ENCODE measurements at places on chromosomes 11 and 22.

GRCh38 chr11:114209904-114210303 lies 86.3 kb upstream of the NNMT start:
- no peak for DNase-seq

DNA sequence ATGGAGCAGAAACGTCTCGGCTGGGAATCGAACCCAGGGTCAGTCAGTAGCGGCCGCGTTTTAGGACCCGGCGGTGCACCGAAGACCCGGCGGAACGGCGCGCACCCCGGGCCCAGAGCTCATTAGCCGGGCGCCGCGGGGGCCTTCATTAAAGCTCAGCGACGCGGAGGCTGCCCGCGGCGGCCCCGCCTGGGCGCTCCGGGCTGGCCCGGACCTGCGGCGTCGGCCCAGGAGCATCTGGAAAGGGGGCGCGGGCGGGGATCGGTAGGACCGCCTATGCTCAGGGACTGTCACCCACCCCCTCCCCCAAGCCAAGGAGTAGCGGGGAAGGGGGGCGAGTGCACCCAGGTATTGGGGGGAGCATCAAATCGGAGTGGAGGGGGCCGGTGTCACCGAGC lies 52.2 kb downstream of the CYTH4 start:
- no peak for DNase-seq

DNA sequence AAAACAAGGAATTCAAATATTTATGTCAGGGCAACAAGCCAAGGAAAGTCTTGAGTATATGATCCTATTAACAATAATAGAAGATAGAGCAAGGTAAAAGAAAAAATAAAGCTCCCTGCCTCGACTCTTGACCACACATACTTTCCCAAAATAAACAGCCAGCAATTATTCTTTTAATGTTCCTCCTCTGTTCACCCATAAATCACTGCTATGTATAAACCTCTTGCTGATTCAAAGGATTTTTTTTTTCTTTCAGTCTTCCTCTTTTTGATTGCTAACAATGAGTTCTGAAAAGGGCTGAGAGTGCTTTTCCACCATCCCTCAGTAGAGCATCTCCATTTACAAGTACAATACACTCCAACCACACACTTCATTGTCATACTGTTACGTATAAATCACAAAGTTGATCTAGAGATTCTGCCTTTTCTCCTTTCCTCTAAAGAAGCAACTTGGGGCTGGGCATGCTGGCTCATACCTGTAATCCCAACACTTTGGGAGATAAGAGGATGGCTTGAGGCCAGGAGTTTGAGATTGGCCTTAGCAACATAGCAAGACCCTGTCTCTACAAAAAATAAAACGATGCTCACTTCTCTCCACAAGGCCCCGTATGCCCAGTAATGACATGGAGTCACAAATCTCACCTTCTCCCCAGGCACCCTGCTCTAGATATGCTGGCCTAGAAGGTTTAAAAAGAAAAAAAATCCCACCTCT lies 24.0 kb downstream of the RAB30 start:
- no peak for DNase-seq

- no peak for DNase-seq
These were observed 82.5 kb downstream of the ARL14EP start for GRCh38 chr11:30405385-30405784.

- DNase-seq: no peak
These were observed 3.2 kb upstream of the PIWIL4 start for GRCh38 chr11:94563848-94564467.

- DNase-seq: no peak
These were observed 267.2 kb downstream of the BUD13 start for GRCh38 chr11:116505298-116506262.

GRCh38 chr22:39434243-39434653 lies 22.6 kb upstream of the MGAT3 start:
- DNase-seq: no peak

GRCh38 chr11:80816454-80816847 lies 1375.6 kb upstream of the TENM4 start:
- no peak for DNase-seq

DNA sequence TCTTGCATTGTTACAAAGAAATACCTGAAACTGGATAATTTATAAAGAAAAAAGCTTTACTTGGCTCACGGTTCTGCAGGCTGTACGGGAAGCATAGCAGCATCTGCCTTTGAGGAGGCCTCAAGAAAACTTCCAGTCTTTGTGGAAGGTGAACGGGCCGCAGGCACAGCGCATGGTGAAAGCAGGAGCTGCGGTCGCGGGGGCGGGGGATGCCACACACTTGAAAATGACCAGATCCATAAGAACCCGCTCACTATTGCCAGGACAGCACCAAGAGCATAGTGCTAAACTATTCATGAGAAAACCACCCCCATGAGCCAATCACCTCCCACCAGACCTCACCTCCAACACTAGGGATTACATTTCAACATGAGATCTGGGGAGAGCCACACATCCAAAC lies 45.6 kb upstream of the SEPTIN5 start:
- no peak for DNase-seq

DNA sequence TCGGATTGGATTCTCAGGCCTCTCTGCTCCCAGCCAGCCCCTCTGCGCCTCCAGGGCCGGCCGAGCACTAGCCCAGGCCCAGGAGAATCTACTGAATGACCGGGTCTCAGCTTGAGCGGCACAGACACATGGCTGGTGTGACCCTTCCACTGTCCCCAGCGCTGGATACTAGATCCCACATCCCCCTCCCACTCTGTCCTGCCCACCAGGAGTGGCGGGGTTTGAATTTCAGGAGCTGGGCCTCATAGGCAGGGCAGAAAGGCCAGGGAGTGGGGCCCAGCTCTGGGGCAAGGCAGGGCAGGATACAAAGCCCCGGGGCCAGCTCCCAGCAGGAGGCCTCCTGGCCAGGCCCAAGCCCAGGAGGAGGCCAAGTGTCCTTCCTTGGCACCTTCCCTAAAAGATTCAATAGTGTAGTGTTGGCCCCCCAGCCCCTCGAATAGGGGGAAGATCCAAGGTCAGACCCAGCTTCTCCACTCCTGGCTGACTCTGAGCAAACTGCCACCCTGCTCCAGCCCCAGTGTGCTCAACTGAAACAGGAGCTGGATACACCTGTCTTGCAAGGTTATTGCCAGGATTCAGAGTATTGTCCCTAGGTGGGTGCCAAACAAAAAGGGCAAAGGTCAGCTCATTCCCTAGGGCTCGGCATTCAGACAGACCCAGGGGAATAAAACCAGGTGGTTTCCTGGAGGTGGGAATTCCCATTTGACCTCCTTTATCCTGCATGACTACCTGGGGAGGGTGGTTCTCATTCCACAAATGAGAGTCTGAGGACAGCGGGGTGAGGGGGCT lies 22.5 kb upstream of the TCF20 start:
- no peak for DNase-seq

GRCh38 chr11:35017528-35018342 lies 101.3 kb downstream of the PDHX start:
- no peak for DNase-seq

GRCh38 chr22:31281733-31282132 lies 10.6 kb downstream of the PIK3IP1 start:
- DNase-seq: no peak

DNA sequence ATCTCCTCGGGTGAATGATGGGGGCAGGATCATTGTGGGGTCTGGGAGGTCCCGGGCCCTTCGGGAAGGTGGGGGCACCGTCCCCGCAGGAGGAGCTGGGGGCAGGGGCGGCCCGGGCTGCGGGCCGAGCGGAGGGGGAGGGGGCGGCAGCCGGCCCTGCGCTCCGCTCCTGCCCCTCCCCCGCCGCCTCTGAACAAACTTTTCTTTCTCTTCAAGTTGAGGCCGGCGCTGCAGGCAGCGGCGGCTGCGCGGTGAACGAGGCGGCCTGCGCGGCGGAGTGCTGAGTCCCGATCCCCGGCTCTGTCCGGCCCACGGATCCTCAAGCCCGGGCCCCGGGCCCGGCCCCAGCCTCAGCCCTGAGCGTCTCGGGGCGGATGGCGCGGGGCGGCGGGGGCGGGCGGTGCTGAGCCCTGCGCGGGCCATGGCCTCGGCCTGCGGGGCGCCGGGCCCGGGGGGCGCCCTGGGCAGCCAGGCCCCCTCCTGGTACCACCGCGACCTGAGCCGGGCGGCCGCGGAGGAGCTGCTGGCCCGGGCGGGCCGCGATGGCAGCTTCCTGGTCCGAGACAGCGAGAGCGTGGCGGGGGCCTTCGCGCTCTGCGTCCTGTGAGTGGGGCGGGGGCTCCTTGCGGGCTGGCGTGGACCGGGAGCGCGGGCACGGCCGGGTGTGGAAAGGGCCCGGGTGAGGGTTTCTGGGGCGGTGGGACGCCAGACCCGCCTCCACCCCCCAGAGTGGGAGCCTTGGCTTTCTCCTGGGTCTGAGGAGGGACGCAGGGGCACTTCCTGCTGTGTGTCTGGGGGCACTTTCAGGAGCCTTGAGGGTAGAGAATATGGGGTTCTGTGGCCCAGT lies at the start of gene INPPL1:
Gene INPPL1, plus strand, starts transcription at position 204 of the 847 bp plus-strand sequence. Its CDS starts 218 bp downstream, at position 422.
- no peak for DNase-seq

- DNase-seq: no peak
These were observed 118.5 kb downstream of the APOL5 start for GRCh38 chr22:35835998-35836691.

- DNase-seq: peak; percentile 54
These were observed 92.7 kb downstream of the SGSM3 start for GRCh38 chr22:40463017-40463631.

DNA sequence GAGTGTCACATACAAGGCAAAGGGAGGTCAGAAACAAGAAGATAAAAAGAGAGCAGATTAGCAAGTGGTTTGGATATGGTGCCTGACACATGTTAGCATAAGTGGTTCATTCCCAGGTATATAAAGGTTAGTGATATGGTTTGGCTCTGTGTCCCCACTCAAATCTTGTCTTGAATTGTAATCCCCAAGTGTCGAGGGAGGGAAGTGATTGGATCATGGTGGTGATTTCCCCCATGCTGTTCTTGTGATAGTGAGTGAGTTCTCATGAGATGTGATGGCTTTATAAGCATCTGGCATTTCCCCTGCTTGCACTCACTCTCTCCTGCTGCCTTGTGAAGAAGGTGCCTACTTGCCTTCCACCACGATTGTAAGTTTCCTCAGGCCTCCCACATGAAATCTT lies 12.1 kb upstream of the DKK3 start:
- no peak for DNase-seq

- DNase-seq: no peak
These were observed 22.2 kb downstream of the OR56B4 start for GRCh38 chr11:6129635-6130034.

DNA sequence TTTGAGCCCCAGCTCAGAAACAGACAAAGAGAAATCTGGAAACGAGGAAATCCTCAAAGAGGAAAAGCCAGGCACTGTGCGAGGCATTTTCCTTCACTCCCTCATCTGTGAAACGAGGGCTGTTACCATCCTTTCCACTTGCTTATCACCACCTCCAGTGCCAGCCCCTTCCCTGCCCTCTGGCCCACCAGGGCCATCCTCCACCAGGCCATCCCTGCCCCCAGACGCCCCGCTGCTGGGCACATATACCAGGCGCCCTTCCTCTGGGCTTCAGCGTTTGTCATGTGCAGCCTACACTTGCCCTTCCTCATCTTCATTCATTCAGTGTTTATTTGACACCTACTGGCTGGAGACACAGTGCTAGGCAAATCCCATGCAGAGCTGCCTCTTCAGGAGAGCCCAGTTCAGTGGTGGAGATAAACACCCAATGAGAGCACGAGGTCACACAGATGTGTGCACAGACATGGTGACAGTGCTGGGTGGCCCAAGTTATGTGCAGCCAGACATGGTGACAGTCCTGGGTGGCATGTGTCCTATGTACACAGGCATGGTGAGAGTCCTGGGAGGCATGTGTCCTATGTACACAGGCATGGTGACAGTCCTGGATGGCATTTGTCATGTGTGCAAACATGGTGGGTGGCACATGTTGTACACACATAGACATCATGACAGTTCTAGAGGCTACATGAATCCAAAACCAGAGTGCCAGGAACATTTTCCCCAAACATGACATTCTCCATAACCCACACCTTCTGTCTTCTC lies 9.7 kb downstream of the SPTBN2 start:
- no peak for DNase-seq

- no peak for DNase-seq
These were observed 1.6 kb upstream of the KMT2A start for GRCh38 chr11:118434553-118435289.

DNA sequence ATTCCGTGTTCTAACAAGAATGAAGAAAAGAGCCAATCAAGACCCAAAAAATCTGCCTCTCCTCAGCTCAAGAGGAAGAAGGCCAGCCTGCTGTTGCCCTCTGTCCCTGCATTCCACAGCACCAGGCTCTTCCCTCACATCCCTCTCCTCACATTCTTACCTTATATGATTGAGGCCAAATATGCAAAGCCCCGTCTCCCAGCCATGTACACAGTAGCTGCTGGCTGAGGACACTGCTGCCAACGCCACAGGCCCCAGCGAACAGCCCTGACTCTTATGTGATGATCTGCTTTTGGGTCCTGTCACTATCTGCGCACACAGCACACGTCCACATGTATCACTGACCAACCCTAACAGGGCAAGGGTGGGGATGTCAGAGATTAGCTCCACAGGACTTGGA lies 60.2 kb downstream of the MICAL3 start:
- no peak for DNase-seq

DNA sequence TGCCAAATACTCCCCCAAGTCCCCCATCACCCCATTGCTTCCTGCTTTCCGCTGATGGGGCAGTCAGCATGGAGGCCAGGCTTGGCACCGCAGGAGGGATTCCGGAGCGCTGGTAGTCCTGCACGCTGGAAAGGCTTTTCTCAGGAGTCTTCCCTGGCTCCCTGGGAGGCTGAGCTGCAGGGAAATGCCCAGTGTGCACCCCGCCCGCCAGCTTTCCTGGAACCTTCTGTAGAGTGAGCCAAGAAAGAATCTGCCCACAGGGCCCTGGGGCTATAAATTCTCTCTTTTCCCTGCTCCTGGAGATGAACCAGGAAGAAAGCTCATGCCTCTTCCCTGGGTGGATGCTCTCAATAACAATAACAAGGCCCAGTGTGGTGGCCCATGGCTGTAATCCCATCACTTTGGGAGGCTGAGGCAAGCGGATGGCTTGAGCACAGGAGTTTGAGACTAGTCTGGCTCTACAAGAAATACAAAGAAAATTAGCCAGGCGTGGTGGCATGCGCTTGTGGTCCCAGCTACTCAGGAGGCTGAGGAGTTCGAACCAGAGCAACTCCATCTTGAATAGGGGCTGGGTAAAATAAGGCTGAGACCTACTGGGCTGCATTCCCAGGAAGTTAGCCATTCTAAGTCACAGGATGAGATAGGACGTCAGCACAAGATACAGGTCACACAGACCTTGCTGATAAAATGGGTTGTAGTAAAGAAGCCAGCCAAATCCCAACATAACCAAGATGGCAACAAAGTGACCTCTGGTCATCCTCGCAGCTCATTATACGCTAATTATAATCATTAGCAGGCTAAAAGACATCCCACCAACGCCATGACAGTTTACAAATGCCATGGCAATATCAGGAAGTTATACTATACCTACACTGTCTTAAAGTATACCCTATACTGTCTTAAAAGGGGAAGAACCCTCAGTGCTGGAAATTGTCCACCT lies 46.4 kb upstream of the FTH1 start:
- DNase-seq: no peak
